ENCODE measurements at places on chromosomes 7 and 10.

GRCh38 chr10:12279281-12279680 lies 70.1 kb upstream of the CAMK1D start:
- no peak for DNase-seq

DNA sequence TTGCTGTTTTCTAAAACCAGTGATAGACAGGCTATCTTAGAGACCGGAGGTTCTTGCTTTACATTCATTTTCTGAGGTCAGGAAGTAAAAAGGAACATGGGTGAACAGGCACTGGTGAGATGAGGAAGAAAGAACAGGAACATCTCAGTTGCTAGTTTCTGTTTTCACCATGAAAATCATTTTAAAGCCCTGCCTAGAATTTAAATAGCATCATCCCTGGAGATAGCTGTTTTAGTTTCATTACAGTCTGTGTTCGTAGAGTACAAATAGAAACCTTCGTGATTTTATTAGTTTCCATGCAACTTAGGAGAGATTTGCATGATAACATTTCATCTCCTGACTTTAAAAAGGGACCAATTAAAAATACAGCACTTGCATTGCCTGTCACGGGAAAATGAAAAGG lies 14.7 kb downstream of the KCNMA1 start:
- no peak for DNase-seq

GRCh38 chr10:97733256-97733655 lies 3.7 kb upstream of the ZFYVE27 start:
- no peak for DNase-seq

GRCh38 chr7:49483142-49483541 lies 290.3 kb upstream of the VWC2 start:
- DNase-seq = no peak

DNA sequence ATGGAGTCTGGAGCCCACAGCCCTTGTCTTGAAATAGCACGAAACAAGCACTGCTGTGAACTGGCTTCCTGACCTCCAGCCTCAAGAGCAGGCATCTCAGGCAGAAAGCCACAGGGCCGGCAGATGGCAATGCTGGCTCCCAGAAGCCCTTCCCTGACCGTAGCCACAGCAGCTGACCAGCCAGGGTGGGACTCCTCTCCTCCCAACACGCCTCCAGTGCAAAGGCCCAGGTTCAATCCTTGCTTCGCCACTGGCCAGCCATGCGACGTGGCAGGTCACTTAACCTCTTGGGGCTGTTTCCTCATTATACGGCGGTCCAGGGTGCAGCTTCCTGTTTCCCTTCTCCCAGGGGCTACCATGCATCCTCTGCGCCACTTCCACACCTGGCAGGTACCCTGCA lies 12.8 kb downstream of the PRKAG2 start:
- DNase-seq = no peak

DNA sequence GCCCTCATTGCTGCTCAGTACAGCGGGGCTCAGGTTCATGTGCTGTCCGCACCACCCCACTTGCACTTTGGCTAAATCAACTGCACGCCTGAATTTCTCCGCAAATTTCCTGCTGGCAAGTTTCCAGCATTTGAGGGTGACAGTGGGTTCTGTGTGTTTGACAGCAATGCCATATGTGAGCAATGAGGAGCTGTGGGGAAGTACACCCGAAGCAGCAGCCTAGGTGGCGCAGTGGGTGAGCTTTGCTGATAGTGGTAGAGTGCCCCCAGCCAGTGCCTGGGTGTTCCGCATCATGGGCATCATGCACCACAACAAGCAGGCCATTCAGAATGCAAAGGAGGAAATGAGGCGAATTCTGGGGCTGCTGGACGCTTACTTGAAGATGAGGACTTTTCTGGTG lies 103.9 kb upstream of the POT1 start:
- no peak for DNase-seq

DNA sequence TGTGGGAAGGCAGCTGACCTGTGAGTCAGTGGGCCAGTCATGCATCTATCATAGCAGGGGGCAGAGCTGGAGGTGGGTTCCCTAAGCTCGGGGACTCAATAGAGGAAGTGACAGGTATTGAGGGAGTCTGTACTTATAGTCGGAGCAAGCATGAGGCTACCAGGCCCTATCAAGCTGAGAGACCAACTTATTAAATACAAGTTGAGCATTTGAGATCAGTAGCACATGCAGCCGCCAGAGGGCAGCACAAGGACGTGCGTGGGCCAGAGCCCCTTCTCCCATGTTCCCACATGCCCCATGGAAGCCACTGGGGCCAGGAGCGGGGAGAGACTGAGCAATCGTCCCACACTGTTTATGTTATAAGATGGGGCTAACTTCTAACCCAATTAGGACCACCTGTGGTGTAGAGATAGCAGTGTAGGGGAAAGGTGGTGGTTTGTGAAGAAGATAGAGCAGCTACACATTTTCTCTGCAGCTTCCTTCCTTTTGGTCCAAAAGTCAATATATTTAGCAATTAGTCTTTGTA lies 13.0 kb upstream of the STK31 start:
- DNase-seq = peak; percentile 22

GRCh38 chr10:133520193-133520738 lies 6.9 kb upstream of the CYP2E1 start:
- DNase-seq = peak; percentile 21

DNA sequence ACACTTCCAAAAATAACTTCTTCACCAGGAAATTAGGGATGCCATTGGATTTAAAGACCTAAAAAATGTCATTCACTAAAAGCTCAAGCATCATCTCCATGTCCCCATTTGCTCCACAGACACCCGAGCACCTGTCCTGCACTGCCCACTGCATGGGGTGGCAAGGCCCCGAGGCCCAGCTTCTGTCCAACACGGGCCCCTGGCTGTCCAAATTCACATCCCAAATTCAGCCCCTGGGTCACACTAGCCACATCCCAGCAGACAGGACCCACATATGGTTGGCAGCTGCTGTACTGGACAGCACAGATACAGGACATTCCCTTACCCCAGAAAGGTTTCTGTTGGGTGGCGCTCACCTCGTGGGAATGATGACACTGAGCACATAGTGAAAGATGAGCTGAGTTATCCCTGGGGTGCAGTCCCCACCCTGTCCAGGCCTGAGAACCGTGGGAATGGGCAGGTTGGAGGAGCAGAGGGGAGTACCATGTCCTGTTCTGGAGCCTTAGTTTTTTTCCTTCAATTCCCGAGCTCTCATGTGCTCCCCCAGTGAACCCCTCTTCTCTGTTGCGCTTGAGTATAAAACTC lies 55.3 kb downstream of the CSGALNACT2 start:
- DNase-seq = no peak

GRCh38 chr7:134184767-134185166 lies 57.6 kb downstream of the LRGUK start:
- no peak for DNase-seq

DNA sequence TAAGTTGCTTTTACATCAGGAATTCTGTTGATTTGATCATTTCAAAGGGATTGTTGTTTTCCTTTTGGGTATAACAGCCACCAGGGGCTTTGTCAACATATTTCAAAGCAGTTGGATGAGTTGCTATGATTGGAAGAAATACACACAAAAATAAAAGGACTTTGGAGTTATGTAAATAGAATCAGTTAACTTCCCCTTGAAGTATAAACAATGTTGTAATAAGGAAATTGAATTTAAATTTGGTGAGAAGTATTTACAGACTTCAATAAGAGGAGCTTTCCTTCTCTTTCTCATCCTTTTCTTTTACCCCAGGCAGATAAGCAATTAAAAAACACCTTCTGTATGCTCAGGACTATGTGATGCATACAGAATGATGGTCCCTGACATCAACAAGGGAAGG lies 199.7 kb downstream of the LHFPL3 start:
- no peak for DNase-seq

GRCh38 chr7:84251277-84251781 lies 56.7 kb upstream of the SEMA3A start:
- DNase-seq = no peak

DNA sequence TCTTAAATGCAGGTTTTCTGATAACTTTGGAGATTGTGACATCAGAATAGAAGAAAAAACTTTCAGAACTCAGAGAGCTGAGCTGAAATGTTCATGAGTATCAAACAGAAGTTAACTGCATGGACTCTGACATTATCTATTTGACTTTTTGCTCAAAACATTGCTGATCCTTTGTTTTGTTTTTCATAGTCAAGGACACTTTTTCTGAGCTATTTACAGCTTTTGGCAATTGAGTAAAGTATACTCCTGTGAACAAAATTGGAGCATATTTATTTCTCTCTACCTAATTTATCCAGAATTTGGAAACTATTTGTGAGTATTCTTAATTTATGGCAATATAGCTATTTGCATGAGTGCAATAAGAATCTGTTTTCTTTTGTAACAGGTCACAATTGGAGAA lies 11.1 kb downstream of the KCP start:
- DNase-seq = no peak

- DNase-seq = no peak
These were observed 944.0 kb upstream of the C7orf33 start for GRCh38 chr7:147646568-147646967.

DNA sequence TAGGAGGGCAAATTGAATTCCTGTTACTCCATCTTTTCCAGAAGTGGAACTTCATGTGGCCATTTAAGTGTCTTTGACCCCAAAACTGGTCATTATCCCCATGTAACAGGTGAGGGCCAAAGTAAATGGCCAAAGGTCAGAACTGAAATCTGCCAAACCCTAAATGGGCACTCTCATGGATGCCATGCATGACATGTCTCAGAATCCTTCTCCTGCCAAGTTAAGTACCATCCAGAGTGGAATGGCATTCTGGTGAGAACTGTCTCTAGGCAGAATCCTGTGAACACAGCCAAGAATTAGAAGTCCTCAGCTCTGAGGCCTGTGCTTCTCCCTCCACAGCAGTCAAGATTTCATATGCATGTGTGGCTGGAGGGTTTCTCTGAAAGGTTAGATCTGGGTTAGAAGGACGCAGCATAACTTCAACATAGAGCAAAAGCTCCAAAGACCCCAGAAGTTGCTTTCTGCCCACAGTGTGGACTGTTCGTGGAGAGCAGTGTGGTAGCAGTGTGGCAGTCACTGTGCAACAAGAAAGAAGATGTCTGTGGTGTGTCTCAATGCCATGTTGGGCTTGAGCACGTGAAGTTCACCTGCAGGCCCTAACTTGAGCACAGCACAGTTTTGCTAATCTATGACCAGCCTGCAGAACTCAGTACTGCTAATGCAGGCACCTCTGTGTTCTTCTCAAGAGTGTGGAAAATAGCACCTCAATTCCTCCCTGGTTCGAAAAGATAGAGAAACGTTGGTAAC lies 121.3 kb downstream of the ADCY1 start:
- DNase-seq = no peak

GRCh38 chr7:156780724-156781455 lies 112.1 kb downstream of the LMBR1 start:
- DNase-seq = no peak

GRCh38 chr7:66894463-66895080 lies 26.5 kb upstream of the TMEM248 start:
- no peak for DNase-seq

DNA sequence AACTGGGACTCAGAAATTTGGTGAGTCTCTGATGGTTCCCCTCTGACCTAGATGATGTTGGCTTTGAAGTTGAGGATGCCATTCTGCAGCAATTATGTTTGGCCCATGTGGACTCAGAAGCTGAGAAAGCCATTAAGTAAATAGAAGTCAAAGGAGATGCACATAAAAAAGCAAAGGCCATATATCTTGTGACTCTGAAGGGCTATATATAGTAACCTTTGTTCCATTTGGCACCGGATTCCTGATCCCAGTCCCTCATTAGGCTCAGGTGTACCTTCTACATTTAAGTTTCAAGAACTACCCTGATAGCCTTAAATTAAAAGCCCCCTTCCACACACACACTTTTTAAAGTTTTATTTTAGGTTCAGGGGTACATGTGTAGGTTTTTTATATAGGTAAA lies 50.0 kb upstream of the PDK4 start:
- no peak for DNase-seq

- DNase-seq = no peak
These were observed 22.1 kb downstream of the GET4 start for GRCh38 chr7:898460-898854.

GRCh38 chr7:34904987-34905386 lies 132.3 kb downstream of the DPY19L1 start:
- no peak for DNase-seq

DNA sequence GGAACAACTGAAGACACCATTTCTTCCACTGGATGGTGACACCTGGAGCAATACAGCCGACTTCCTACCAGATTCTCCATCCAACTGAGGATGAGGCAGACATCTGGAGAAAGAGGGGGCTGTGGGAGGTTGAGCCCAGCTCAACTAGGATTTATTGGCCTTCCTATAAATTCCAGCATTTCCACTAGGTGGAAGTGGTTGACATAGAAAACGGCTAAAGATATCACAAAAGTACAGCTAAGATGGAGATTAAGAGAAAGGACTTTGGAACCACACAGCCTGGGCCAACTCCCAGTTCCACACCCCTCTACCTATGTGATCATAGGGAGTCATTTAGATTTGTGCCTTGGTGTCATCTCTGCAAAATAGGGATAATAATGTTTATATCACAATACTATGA lies 61.3 kb upstream of the CAV2 start:
- no peak for DNase-seq

- peak; percentile 33 for DNase-seq
These were observed 219.3 kb upstream of the MKLN1 start for GRCh38 chr7:131108212-131108940.

DNA sequence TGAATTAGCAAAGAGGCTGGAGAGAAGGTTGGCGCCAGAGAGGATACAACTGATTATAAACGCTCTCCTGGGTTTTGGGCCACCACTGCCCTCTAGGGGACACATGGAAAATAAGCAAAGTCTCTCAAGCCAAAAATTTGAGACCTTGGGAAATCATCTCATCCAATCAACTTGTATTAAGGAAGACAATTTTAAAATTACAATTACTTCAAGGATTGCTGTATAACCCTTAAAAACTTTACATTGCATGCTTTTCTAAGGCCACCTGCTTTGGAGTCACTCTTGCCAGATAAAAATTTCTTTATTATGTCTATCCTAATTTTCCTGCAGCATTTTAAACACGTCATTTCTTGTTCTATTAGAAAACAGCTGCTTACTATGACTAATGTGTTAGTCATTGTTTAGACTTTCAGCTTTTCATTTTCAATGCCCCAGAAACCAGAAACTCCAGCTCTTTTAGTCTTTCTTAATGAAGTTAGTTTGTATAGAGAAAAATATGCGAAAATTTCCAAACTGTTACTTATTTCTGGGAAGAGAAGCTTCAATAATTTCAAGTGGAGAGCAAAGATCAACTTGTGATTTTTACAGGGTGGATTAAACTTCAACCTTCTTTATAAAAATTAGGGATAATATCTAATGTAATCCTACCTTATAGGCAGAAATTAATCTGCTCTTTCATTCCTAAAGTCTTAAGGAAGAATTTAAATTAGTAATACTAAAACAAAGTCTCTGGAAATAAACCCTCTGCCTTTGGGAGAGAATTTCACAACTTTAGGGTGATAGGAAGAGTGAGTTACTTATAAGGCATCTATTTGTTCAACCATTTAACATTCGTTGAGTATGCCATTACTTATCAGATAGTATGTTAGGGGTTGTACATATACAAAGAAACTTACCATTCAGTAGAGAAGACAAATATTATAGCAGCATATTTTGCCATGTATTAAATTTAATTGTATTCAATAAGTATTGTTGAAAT lies 20.6 kb upstream of the RHOBTB1 start:
- peak; percentile 92 for DNase-seq
